ENCODE measurements at places on chromosomes 1 and 21.

DNA sequence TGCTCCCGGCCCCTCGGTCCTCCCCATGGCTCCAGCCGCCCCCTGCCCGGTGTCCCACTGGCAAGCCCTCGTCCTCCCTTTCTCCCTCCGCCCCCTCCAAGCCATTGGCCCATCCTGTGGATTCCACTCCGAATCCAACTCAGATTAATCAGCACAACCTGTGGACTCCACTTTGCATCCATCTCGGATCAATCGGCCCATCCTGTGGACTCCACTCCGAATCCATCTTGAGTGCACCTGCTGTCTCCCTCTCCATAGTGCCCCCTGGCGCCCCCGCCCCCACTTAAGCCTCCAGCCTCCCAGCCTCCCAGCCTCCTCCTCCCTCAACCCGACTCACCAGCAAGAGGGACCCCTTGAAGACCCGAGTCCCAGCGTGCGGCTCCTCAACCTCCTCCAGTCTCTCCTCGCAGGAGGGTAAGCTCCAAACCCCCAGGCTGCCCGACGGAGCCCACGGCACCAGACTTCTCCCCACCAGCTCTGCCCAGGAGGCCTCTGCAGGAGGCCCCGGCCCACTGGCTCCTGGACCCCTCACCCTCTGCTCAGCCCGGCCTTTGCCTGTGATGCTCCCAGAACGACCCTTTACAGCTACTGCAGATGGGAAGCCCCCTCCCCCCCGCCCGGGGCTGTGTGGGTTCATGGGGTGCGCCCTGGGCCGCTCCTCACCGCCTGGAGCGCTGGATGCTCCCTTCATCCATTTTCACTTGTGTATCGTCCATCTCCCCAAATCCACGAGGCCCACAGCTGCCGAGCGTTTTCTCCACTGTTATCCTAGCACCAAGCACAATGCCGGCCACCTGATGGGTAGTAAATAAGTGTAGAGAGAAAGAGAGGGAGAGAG is 40.6 kb upstream of the TSPEAR start:
- no peak for DNase-seq

- no peak for DNase-seq
Observed at GRCh38 chr1:41673378-41673777, 188.9 kb upstream of the EDN2 start.

GRCh38 chr1:111719135-111719534 is 20.1 kb downstream of the INKA2 start:
- DNase-seq, result no peak

DNA sequence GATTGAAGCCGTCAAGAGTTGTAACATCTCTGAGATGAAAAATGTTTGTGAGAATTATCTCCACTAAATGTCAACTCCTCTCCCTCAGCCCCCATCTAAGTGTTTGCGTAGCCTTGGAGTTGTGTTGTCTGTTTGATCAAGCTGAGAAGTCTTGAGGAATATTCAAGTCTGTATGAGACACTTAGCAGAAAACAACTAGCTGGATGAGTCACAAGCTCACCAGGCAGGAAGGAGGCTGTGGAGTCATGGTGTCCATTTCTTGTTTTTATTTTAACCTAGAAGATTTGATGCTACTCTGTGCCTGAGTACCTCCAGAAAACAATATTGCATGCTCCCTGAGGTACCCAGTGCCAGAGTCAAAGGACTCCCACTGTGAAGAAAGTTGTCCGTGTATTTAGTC is 211.6 kb upstream of the PLXNA2 start:
- no peak for DNase-seq

- no peak for DNase-seq
Observed at GRCh38 chr1:235199441-235199840, 38.4 kb upstream of the RBM34 start.

DNA sequence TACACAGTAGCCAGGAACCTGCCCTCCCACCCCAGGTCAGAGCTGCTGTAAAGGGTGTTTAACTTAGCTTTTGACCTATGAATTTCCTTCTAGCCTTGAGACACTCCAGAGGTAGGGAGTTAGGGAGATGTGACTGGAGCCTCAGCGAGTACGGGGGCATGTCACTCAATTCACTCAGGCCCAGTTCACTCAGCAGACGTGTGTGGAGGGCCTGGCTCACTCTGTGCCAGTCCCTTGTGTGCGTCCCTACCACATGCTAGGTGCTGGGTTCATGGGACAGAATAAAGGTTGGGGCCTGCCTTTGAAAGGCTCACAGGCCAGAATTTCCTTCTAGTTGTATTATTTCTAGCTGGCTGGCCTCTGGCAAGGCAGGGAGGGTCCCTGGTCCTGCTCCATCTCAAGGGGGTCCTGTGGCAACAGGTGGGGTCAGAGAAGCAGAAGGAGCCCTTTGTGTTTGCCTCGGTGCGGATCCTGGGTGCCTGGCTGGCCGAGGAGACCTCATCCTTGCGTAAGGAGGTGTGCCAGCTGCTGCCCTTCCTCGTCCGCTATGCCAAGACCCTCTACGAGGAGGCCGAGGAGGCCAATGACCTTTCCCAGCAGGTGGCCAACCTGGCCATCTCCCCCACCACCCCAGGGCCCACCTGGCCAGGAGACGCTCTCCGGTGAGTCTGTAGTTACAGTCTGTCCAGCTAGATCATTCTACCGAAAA is 4.5 kb downstream of the NCDN start:
- DNase-seq, result no peak

DNA sequence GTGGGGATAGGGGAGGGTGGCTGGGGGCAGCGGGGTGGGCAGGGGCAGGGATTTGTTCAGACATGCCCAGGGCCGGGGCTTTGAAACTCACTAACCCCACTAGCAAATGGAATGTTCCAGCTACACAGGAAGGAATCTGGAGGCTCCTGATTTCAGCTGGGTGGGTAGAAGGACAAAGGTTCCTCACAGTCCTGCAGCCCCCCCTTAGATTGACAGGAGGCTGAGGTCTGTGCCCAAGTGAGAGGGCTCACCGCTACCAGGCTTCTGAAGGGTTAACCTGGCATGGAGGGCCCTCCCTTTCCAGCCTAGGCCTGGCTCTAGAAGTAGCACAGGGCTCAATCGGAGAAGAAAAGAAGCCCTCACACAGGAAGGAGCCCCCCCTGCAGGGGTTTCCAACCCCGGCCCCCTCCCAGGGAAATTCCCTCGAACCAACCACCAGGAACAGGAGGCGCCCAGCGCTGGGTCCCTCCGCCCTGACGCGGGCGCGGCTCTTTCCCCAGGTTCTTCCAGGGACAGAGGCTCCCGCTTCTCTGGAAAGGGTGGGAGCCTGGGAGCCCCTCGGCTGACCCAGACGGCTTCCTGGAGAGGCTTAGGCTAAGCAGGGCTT is 3.3 kb downstream of the EPHA2 start:
- no peak for DNase-seq

GRCh38 chr1:116791727-116792126 is 37.5 kb downstream of the CD2 start:
- no peak for DNase-seq

DNA sequence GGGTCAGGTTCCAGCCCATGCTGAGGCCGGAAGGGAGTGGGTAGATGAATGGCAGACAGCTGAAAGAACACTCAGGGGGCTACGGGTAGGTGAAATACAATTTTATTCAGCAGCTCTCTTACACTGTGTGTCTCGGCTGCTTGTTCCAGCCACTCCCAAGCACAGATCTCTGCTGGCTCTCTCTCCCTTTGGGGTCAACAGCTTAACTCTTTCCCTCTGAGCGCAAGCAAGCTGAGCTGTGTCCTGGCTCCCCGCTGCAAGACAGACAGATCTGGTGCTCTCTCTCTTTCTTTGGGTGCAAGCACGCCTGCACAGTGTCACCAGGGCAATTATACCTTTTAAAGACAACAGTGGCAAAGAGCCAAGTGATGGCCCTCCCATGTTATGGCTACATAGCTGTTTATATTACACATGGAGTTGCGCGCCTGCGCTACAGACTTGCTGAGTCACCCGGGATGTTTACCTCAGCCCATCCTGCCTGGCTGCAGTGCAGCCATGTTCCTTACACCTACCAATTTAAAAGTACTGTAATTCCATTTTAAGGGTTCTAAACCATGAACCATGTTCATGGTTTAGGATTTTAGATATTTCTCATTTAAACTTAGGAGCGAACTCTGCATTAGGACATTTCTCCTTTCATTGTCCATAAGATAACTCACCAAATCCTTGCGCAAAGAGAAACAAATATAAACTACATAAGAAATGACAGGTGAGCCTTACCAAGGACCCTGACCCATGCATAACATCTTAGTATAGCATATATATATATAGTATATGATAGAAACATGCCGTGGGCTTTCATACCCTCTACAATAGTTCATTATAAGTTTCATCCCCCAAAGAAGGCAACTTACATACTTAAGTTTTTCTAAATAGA is 396.5 kb downstream of the SMYD3 start:
- DNase-seq, result no peak

GRCh38 chr1:150233359-150234308 is 2.3 kb downstream of the ANP32E start:
- no peak for DNase-seq

DNA sequence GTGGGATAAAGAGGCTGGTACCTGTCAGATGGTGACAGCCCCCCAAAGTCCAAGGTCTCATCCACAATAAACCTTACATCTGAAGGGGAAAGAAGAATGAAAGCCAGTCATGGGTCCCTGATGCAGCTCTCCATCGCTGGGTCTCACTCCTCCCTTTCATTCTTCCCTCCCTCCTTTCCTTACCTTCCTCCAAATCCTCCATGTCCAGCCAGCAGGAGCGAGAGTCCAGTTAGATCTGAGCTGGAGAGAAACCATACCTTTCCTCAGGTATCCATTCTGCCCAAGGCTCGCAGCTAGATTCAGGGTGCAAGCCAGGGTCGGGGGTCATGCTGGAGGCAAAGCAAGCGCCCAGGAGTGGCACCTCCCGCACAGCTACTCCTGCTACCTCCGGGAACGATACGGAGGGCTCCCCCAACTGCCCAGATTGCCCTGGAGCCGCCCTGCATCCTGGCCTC is 421 bp downstream of the PSRC1 start:
- DNase-seq, result no peak

DNA sequence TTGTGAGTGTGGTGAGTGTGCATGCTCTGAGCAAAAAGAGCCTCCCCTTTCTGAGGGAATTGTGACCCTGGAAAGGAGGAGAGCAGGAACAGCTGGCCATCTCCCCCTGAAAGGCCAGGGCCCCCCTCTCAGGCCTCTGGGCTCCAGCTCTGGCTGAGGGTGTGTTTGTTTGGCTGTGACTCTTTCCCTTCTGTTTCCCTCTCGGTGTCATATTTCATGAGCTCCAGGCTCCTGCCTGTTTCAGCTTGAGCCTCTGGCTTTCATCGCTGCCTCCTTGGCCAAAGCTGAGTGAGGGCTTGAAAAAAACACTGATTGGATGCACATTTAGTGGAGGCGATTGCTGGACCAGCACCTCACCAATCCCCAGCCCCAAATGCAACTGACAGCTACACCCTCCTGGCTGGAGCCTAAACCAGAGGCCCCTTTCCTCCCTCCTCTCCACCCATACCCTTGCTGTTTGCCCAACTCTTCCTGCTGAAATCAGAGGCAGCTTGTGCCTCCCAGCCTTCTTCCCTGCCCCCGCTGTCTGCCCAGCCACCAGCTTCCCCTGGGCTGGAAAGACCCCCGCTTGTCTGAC is 64.1 kb downstream of the DDR2 start:
- no peak for DNase-seq

DNA sequence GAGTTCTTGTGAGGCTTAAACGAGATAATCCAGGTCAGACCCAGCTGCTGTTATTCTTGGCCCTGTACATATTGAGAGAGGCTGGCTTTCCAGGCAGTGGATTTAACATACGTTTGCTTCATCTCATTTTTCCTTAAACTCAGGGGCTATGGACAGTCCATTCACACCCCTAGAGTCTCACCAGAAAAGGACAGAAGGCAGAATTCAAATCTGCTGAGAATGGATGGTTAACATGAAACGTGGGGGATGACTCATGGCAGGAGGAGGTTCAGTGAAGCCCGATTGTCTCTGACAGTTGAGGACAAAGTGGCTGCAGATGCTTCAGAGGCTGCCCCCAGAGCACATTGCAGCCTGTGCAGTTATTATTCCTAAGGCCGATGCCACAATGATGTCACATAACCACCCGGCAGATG is 39.5 kb downstream of the TGFB2 start:
- no peak for DNase-seq

- no peak for DNase-seq
Observed at GRCh38 chr1:164685266-164686035, 126.5 kb downstream of the PBX1 start.

- no peak for DNase-seq
Observed at GRCh38 chr1:41902159-41902577, 16.6 kb downstream of the HIVEP3 start.

DNA sequence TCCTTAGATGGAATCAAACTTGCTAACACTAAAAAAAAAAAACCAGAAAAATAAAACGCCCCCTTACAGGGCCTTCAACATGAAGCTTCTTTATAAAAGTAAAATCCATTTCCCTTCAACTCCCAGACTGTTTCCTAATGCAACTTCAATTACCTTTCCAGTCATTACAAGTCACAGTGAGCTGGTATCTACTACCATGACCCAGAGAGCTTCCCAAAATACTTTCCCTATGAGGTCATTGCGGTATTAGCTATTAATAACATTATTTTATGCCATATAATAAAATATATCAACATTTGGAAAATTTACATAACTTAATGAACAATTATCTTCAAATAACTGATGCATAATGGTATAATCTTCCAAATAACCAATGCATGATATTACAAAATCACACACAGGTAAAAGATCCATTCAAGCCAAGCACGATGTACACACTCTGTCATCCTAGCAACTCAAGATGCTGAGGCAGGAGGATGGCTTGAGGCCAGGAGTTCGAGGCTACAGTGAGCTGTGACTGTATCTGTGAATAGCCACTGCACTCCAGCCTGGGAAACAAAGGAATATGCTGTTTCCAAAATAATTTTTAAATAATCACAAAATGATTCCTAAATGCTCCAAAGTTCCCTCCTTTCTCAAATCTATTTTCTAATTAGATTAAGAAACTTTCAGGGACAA is 24.1 kb downstream of the EIF4G3 start:
- DNase-seq, result no peak

DNA sequence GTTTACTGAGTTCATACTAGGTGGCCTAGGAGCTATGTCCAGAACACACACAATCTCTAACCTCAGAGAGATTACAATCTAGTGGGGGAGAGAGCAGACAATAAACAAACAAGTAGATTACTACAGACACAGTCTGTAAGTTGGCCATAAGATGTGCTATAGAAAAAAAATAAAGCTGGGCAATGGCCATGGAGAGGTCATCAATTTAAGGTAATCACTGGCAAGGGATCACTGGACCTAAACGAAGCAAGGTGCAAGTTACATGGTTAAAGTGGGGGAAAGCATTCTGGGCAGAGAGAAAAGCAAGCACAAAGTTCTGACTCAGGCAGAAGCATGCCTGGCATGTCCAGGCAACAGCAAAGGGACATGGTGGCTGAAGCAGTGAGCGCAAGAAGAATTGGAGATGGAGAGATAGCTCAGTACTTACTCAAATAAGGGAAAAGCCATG is 147.0 kb downstream of the RERE start:
- DNase-seq, result no peak

GRCh38 chr1:93531193-93531592 is 83.3 kb downstream of the FNBP1L start:
- no peak for DNase-seq

DNA sequence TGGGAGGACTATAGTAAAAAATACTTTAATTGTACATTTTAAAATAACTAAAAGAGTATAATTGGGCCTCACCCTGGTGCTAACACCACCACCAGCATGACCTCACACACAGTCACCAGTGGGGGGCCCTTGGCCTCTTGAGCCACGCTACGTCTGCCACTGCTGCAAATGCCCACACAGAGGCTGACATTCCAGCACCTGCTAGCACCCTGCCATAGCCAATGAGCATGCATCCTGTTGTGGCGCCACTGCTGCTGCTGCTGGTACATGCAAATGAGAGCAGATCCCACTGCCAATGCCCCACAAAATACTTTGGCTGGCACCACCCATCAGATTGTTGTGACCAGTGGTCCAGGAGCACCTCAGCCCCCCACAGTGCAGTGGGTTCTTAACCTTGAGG is 31.5 kb upstream of the TNR start:
- DNase-seq, result no peak

All from esophagus squamous epithelium (tissue), 5 donors.